ENCODE measurements at places on chromosomes 7 and 10. TPM values are rescaled to one million over a fixed set of nuclear protein-coding genes. Genes with fewer than 3 reads are reported as not detected.

Gene BTBD16
- total RNA-seq: not detected

Gene HNRNPF
- 193 TPM for total RNA-seq

Gene NOC3L
- 16.3 TPM for total RNA-seq

Gene EN2
- under 0.01 TPM for total RNA-seq

Gene CUBN
- total RNA-seq: 6.7 TPM

All from dermis microvascular lymphatic vessel endothelial cell (primary cell).